Natural killer cell (primary cell): ENCODE measurements at places on chromosomes 6 and 20. TPM values are rescaled to one million over a fixed set of nuclear protein-coding genes. Genes with fewer than 3 reads are reported as not detected.

DNA sequence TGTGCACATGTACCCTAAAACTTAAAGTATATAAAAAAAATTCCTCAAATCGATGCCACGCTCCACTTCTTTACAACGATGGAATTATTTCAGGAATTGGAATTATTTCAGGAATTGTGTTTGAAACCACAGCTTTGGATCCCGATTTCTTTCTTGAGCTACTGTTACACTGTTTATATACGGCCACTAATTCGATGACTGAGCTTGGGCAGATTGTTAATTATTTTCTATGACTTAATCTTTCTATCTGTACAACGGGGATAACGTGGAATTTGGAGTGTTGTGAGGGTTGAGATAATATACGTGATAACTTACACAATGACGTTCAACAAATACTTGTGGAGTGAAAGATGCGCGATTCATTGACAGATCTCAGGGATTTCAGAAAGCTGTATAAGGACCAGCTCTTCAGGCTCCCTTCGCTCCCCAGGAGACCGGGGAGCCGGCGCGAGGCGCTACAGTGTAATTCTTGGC, 171.3 kb downstream of the SLC16A10 start:
- DNase-seq = no peak

DNA sequence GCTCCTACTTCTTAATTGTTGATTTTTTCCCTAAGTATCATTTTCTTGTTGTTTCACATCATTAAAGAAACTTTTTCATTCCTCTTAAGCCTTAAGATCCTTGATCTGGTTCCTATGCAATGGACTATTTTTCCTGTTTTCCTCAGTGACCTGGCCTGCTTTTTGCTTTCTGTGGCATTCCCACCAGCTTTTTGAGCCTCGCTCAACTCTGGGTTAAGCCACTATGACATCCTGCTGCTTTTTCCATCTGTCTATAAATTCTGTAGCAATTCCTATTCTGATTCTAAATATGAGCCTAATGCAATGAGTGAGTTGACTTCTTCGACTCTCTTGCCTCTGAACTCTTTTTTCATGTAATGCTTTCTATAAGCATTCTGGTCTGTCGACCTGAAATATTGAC, 160.3 kb downstream of the GRM1 start:
- no peak for DNase-seq

DNA sequence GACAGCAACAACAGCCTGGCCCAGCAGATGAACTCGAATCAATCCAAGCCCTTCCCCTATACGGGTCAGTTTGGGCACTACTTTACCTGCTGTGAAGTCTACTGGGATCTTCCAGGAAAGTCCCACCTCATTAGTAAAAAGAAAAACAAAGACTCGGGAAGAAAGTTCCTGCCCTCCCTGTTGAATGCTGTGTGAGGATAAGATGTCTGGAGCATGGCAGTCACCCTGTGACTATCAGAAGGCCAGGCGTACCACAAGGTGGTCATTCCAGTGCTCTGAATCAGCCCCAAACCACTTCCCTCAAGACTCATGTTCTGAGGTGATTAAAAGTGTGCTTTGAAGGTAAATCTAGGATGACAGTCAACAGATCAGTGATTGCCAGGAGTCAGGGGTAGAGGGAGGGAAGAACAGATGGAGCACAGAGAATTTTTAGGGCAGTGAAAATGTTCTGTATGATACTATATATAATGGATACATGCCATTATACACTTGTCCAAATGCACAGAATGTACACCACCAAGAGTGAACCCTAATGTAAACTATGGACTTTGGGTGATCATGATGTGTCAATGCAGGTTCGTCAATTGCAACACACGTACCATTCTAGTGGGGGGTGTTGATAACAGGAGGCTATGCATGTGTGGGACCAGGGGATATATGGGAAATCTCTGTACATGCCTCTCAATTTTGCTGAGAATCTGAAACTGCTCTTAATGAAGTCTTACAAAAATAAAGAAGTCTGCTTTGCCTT, 14.7 kb downstream of the FKBP1A start:
- DNase-seq = no peak

The OR2H2 gene
- not detected for total RNA-seq

GRCh38 chr6:27383481-27383880, 5.1 kb upstream of the ZNF391 start:
- DNase-seq = no peak

DNA sequence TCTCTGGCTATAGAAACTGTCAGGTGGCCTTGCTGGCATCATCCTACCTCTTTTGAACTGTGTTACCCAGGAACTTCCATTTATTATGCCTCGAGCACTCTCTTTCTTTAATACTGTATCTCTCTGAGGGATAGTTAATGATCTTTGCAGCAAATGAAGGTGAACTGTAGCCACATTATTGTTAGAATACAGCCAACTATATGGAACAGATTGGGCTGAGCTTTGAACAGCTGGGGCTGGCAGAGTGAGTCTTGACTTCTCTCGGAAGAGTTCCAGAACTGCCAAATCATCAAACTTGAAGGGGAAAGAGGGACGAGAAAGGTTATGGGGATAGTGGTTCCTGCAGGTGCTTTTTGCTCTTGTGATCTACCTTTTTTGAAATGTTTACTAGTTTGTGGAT, 237.7 kb downstream of the PRL start:
- DNase-seq = no peak

DNA sequence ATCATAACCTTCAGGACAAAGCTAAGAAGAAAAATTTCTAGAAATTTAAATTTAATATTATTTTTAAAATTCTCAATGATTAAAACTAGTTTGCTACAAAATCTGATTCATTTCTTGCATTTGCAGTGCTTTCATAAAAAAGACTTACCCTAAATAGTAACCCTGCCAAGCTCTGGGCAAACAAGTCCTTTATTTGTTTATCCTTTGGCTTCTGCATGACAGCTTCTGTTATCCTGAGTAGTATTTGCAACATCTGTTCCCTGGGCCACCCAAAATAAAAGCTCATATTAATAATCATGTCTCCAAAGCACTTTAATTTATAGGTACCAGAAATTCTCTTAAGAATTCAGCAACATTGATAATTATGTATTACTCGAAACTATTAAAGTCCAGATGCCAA, 101.3 kb downstream of the RALGAPA2 start:
- DNase-seq = no peak

DNA sequence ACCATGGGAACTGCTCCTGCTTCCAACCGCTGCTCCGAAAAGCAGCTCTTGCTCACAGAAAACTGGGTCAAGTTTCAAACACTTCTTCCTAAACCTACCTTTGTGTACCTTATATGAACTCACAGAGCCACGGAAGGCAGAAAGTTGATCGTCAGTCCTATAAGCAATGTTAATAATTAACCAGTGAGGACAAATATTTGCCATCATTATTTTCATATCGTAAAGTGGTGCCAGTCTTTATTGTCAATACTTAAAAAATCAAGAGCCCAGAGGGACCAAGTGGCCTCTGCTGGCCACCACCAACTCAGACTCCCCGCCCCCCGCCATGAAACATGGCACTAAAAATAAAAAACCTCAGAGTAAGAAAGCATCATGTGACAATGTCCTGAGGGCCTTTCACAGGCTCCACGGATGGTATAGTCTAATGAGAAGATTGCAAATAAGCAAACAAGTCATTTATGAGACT, 9.1 kb upstream of the PBOV1 start:
- no peak for DNase-seq

The DEFB124 gene
- not detected for total RNA-seq

GRCh38 chr20:12925210-12925755, 83.5 kb upstream of the SPTLC3 start:
- DNase-seq = peak; percentile 58

- DNase-seq = no peak
Measured at GRCh38 chr6:836276-836853, 143.4 kb upstream of the EXOC2 start.

GRCh38 chr6:148239801-148240460, 102.7 kb upstream of the SASH1 start:
- DNase-seq = no peak

DNA sequence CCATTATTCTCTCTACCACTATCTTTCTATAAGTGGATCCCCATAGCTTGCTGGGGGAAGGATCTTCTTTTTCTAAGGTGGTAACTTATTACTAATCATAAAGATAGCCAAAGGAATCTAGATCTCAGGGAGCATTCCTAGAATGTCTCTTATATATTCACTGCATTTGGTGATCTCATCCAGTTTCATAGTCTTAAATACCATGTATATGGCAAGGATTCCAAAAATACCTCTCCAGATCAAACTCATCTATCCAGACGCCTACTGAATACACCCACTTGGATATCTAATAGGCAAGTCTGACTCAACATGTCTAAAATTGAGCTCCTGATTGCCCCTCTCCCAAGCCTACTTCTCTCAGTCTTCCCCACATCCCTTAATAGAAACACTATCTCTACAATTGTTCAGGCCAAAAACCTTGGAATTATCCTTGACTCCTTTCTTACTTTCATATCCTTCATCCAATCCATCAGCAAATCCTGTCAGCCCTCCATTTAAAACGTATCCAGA, 264.4 kb downstream of the HACE1 start:
- DNase-seq = no peak

The ID1 gene
- 6.4 TPM for total RNA-seq

DNA sequence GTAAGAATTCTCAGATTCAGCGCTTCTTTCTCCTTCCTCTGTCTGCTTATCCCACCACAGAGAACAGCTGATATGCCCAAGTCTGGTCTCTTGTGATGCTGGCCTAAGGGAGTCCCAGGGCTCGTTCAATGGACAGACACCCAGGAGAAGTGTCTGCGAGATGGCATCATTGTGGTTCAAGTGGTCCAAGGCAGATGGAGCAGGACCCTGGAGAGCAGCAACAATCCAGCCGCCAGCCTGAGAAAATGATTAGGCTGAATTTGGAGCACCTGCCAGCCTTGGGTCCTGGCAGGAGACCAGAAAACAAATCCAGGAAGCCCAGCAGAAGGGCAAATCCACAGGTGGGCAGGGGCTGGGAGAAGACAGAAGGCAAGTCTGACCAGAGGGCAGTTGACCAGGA, 145.8 kb downstream of the PTPRT start:
- DNase-seq = no peak

The NOTCH4 gene
- total RNA-seq = 2.7 TPM

- no peak for DNase-seq
Measured at GRCh38 chr20:50271176-50271575, 80.5 kb downstream of the CEBPB start.
